Kidney (tissue), 22 donors: ENCODE measurements at places on chromosomes 2 and 18.

DNA sequence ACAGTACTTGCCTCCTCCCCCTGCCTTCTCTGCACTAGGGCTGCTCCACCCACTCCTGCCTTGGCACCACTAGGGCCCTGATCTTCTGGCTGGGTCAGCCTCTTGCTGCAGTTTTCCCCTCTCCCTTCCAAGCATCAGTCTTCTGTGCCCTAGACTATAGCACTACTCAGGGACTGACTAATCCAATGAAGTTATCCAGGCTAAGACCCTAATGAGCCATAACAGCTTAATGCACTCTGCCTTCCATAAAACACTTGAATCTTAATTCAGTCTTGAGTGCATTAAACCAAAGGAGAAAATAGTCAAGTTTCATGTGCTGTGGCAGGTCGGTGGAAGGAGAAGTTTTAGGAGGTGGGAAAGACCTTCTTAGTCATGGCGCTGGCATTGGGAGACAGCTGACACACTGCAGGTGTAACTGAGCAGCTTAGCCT is 95.7 kb downstream of the BIN1 start:
- DNase-seq = peak; percentile 77

GRCh38 chr2:125656190-125656589 is 999.8 kb upstream of the GYPC start:
- DNase-seq = no peak

- DNase-seq = no peak
These were observed 55.2 kb upstream of the RALBP1 start for GRCh38 chr18:9419956-9420631.

DNA sequence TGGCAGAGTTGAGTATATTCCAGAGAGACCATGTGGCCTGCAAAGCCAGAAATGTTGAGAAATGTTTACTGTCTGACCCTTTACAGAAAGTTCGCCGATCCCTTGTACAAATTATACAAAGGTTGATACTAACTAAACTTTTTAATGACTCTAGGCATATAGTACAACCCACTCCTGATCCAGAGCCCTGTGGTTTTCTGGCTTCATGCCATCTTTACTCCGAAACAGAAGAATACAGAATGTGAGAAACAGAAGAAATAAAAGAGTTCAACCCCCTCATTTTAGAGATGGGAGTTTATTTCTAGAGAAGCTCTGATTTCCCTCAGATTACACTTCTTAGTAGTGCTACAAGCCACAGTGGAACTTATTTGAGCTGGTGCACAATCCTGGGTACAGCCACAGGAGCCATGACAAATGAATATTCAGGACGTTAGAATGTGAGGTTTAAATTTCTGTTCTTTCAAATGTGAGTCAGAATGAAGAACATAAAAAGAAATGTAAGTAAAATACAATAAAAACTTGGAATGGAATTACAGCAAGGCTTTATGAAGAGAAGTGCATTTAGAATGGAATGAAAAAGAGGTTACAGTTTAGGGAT is 38.0 kb upstream of the SMCHD1 start:
- DNase-seq = no peak

DNA sequence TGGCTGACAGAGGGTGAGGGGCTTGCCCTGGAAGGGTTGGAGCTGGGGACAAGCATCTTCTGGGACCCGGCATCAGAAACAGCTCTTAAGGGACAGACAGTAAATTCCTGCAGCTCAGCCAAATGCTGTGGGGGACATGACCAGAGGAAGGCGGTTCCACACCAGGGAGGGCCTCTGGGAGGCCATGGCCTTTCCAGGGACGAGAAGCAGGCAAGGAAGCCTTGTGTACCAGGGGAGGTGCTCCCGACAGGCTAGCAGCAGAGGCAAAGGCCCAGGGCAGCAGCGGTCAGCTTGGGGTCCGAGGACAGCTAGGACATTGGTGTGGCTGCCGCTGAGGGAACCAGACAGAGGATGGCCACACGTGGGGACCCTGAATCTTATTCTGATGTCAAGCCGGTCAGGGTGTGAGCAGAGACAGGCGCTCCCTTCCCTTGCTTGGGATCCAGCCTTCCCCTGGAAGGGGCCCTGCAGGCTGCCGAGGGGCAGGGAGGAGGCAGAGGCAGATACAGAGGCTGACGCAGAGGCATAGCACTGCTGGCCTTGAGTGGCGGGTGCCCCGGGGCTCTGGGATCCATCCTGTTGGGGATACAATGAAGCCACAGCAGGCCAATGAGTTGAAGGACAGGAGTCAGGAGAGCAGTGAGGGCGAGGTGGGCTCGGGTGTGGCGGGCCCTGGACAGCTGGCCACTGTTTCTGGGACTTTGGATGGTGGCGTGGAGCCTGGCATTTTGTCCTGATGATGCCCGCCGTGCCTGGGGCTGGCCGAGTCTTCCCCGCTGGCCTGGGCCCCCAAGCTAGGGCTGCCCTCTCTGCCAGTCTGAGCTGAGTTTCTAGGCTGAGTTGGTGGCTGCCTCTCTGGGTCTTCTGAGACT is 64.1 kb upstream of the GPC1 start:
- DNase-seq = no peak

DNA sequence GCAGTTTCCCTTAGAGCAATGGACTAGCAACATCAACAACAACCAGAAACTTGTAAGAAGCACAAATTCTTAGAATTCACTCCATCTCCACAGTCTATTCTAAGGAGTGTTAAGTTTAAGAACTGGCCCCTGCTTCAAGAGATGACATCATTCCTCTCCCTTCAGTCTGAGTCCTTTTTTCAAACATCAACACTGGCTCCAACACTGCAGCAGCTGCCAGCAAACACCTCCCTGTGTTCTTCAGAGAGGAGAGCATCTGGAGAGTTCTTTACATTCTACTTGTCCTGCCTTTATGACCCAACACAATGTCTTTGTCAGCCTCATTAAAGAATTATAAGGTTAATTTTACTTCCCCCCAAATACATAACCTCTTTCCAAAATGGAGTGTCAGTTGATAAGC is 122.3 kb downstream of the HNMT start:
- DNase-seq = no peak

DNA sequence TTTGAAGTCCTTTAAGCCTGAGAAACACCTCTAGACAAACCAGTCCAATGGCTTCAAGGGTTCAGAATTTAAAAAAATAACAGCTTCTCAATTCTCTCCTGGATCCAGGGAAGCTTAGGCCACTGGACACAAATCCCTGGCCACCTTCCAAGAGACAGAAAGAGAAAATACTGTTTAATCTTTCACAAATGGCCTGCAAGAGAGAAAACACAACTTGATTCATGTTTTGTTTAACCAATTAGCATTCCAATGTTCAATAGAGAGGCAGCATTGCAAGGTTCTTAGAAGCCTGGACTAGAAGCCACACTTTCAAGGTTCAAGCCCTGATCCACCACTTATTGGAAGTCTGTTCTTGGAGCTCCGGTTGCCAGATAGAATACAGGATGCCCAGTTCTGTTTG is 109.0 kb upstream of the PARD3B start:
- no peak for DNase-seq

DNA sequence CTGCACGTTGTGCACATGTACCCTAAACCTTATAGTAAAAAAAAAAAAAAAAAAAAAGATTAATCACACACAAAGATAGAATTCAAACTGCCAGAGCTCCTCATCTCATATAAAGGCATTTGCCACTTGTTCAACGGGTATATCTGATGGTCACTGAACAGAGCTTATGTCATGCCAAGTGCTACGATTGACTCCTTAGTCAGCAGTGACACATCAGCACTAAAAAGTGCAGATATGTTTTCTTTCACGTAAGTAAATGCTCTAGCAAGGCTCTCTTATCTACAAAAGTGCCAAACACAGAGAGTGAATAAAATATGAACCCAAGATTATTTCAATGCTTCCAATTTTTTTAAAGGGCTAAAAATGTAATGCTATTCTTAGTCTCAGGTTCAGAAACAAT is 1.1 kb downstream of the LMAN1 start:
- peak; percentile 25 for DNase-seq

DNA sequence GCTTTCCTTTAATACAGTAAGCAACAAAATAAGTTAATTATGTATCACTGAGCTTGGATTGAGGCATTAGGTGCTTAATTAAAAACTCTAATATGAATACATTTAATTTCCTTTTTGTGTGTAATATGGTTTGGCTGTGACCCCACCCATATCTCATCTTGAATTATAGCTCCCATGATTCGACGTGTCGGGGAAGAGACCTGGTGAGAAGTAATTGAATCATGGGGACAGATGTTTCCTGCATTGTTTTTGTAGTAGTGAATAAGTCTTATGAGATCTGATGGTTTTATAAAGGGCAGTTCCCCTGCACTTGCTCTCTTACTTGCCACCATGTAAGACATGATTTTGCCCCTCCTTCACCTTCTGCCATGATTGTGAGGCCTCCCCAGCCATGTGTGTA is 325.4 kb upstream of the CDH7 start:
- no peak for DNase-seq

DNA sequence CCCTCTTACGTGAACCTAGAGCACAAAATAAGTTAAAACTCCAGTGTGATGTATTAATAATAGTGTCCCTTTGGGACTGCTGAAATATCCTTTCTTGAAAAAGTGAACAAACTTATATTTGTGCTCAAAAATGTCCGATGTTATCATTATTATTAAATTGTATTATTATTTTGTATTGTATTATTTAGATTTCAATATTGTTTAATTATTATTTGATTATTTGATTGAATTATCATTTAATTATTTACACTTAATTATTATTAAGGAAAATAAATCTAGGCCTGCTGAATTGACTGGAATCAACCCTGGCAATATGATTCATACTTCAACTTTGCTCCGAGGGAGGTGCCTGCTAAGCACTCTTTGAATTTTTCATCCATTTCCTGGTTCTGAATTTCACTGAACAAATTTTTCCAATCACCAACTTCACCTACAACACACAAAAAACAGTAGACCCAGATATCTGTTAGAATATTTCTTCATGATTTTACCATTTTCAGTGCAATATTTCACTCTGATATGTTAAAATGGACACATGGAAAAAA is 10.9 kb upstream of the EIF2AK2 start:
- DNase-seq = no peak

DNA sequence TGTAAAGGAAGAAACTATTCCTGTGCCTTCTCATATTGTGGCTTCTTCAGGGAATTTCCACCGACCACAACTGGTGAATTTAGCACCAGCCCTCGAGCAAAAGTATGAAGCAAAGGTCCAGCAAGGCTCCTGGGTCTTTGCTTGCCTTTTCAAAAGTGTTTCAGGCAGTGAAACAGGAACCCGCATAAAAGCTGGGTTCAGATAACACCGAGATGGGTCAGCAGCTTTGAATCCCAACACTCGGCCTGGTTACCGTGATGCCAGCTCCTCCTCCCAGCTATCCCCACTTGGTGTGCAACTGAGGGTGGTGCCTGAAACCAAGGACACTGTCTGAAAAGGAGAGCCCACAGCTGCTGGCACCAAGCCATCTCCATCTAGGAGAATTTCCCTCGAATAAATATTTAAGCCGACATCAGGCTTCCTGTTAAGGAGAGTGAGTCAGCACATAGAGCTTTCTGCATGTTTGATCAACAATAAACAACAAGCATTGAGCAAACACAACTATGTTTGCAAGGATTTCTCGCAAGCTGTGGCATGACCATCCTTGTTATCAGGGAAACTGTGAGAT is 69.5 kb downstream of the ANTXR1 start:
- DNase-seq = peak; percentile 33

GRCh38 chr2:138853761-138854160 is 73.6 kb upstream of the NXPH2 start:
- no peak for DNase-seq

DNA sequence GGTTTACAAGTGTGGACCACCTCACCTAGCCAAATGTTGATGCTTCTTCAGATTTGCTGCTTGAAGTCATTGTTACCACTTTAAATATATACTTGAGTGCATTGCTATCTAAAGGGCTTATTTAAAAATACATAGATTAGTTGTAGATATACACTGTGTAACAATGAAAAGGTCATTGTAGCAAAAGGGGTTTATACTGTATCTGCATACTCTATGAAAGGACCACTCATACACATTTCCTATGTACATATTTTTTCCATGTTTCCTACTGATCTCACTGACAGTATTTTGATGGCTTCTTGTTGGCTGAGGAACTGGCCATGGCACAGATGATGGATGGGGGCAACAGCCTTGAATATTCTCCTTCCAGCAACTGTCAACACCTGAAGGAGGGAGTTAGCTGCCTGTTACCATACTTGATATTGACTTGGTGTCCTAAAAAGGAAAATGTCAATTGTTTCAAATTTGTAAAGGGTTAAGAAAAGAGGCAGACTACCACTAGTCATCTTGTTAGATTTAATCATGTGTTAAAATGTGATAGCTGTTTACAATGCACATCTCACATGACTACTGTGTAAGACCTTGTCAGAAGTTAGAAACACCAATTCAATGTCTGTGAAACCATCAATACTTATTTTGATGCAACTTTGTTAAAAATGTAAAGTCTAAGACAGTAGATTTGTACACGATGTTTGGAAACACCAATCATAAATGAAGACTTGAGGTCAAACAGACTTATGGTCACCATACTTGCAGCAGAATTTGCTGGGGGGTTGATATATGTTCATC is 33.5 kb downstream of the RAB10 start:
- DNase-seq = no peak

- DNase-seq = no peak
These were observed 41.3 kb downstream of the GAREM1 start for GRCh38 chr18:32429402-32429801.

- peak; percentile 90 for DNase-seq
These were observed at the start of gene PARD3B for GRCh38 chr2:204544961-204545860. Gene PARD3B (plus strand): TSS chr2:204545475. CDS start chr2:204546000, 525 bp downstream.

- no peak for DNase-seq
These were observed 8.5 kb upstream of the ATP8B1 start for GRCh38 chr18:57811477-57812125.

GRCh38 chr2:73243884-73244570 is 9.9 kb downstream of the CCT7 start:
- no peak for DNase-seq

DNA sequence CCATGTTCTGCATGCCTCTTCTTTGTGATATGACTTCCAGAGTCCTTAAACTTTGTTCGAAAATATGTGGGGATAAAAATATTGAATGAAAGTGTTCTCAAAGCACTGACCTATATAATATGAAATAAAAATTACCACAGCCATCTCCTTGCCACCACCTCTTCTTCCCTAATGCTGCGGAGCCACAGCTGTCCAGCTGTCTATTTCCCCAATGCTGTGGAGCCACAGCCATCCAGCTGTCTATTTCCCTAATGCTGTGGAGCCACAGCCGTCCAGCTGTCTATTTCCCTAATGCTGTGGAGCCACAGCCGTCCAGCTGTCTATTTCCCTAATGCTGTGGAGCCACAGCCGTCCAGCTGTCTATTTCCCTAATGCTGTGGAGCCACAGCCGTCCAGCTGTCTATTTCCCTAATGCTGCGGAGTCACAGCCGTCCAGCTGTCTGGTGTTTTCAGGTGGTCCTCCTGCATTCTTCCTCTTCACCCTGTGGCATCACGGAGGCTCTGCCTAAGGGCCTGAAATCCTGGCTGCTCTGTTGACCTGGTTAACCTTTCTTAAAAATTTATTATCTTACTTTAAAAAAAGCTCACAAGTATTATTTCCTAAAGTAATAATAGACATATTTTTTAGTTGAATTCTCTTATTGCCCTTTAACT is 266.1 kb upstream of the MEX3C start:
- DNase-seq = no peak

- no peak for DNase-seq
These were observed 172.2 kb downstream of the GLI2 start for GRCh38 chr2:120907822-120908221.
